ENCODE measurements at places on chromosomes 12 and 14. TPM values are rescaled to one million over a fixed set of nuclear protein-coding genes. Genes with fewer than 3 reads are reported as not detected.

Gene ITFG2
- total RNA-seq, result 42.7 TPM

Gene PROX2
- total RNA-seq, result 0.11 TPM

Gene TAS2R10
- 0.80 TPM for total RNA-seq

Gene CCDC184
- 0.56 TPM for total RNA-seq

Gene KRT71
- 5.5 TPM for total RNA-seq

Gene FOXG1
- total RNA-seq, result not detected

Gene RTN1
- 3.9 TPM for total RNA-seq

Gene FAM181A
- total RNA-seq, result not detected

Gene SPIC
- not detected for total RNA-seq

Gene GPR132
- total RNA-seq, result 0.95 TPM

Gene SIX6
- not detected for total RNA-seq

DNA sequence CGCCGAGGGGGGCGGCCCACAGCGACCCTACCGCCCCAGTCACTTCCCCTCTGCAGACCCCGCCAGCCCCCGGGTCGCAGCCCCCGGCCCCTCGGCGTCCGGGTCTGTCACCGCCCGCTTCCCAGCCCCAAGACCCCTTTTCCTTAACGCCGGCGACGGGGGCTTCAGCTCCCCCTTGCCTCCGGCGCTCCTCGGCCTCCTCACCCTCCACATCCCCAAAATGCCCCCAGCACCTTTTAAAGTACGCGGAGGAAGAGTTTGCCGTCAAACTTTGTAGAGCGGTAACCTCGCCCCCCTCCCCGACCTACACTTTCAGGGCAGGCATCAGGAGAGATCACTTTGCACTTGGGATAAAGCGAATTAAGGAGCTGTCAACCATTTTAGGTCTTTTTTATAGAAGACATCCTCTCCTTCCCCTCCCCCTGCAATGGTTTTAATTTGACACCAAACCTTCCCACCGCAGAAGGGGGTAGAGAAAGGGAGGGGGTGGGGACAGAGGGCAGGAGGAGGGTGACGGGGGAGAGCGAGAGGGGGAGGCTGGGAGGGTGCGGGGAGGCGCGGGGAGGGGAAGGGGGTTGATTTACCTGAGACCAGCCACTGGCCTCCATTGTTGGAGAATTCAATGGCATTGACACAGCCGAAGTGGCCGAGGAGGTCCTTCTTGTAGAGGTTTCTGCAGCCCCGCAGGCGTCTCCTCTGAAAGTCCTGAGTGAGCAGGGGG is 578 bp downstream of the DCAF5 start:
- H3K27ac ChIP-seq, result peak overlapping the region; percentile 94
- H3K4me3 ChIP-seq, result peak overlapping the region; percentile 98
- H3K27me3 ChIP-seq, result no peaks in the 10 kb centered on the region
- H3K4me1 ChIP-seq, result peaks cover 44% of the 10 kb centered on the region

- no peak for DNase-seq
- H3K4me3 ChIP-seq, result no peak overlapping the region
- peaks cover 4% of the 10 kb centered on the region for H3K4me1 ChIP-seq
Observed at GRCh38 chr14:56142314-56142713, 24.1 kb downstream of the PELI2 start.

DNA sequence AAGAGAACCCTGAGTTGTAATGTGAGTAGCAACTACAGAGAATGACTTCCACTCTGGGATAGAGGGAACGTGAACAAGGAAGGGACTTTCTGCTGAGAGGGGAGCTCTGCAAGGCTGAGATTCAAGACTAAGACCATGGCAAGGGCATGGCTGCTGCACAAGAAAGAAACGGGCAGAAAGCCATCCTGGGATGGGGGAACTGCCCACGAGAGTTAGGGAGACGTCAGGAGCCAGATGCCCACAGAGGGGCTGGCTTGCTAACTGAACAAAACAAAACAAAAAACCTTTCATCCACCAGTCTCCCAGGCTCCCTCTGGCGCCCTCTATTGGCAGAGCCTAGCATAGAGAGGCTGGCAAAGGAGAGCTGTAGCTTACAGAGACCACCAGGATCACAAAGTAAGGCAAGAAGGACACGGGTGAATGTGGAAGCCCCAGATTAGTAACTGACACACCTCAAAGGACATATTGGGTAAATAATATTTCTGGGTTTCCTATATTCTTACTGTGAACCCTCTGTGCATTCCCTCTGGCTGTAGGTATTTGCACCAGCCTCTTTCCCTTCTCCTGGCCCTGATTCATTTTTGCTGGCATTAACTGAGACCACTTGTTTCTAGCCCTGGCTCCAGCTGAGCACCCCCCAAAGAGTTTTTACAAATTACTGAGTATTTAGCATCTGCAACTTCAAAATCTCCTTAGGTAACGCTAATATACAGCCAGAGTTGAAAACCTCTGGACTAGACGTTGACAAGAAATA is 338.3 kb downstream of the EMP1 start:
- H3K27me3 ChIP-seq, result peaks cover 3% of the 10 kb centered on the region
- H3K4me3 ChIP-seq, result peak overlapping the region; percentile 27
- H3K27ac ChIP-seq, result no peak overlapping the region
- H3K36me3 ChIP-seq, result no peaks in the 10 kb centered on the region
- DNase-seq, result no peak
- H3K4me1 ChIP-seq, result no peaks in the 10 kb centered on the region

- H3K4me3 ChIP-seq, result peak within 1 kb of the TSS; percentile 65
- no peak for DNase-seq
- peak within 1 kb of the TSS; percentile 92 for H3K27ac ChIP-seq
- H3K27me3 ChIP-seq, result peaks cover 8% of the 10 kb centered on the region
Observed at GRCh38 chr14:25049568-25050268, at the start of gene STXBP6. Gene STXBP6 (minus strand): TSS chr14:25050147. CDS start chr14:24974818, 75,329 bp downstream.

DNA sequence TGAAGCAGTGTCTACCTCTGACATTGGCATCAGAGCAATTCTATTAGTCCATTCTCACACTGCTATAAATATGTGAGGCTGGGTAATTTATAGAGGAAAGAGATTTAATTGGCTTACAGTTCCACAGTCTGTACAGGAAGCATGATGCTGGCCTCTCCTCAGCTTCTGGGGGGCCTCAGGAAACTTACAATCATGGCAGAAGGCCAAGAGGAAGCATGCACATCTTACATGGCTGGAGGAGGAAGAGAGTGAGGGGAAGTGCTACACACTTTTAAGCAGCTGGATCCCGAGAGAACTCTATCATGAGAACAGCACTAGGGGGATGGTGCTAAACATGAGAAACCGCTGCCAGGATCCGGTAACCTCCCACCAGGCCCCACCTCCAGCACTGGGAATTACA is 25.7 kb upstream of the SEL1L start:
- H3K4me1 ChIP-seq, result peaks cover 4% of the 10 kb centered on the region
- no peaks in the 10 kb centered on the region for H3K27me3 ChIP-seq
- no peak for DNase-seq
- no peak overlapping the region for H3K27ac ChIP-seq

DNA sequence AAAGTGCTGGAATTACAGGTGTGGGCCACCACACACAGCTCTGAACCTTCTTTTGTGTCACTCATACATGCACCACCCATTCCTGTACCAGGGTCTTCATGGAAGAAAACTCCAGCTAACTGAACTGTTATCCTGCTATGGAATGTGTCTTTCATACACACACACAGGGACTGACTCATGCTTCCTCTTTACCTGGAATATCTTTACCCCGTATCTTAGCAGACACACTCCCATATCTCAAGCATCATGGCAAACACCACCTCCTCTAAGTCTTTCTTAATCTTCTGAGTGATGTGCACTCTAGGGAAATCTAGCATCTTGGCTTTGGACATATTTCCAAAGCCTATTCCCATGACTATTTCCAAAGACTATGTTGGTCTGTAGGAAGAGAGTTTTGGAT is 35.0 kb upstream of the DTX1 start:
- DNase-seq, result no peak
- H3K36me3 ChIP-seq, result no peaks in the 10 kb centered on the region
- H3K27me3 ChIP-seq, result no peaks in the 10 kb centered on the region
- H3K4me3 ChIP-seq, result no peak overlapping the region

- peak overlapping the region; percentile 90 for H3K27ac ChIP-seq
- peaks cover 92% of the 10 kb centered on the region for H3K4me1 ChIP-seq
- DNase-seq, result no peak
- no peaks in the 10 kb centered on the region for H3K27me3 ChIP-seq
Observed at GRCh38 chr14:105487449-105487985, 831 bp downstream of the CRIP1 start.

DNA sequence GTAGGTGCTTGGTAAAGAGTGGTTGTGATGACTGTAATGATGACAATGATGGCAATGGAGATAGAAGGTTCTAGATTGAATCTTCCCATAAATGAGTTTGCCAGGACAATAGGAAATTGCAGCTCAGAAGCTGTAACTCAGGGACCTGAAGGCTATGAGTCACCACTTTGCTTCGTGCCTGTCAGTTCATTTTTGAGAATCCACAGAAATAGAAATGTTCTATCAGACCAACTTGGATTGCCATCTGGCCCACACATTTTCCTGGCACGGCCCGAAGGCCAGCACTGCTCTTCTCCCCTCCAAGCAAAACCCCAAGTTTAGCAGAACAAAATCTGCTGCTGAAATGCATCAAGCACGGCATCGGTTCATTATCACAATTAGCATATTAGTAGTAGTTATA is 1127.0 kb downstream of the BCL11B start:
- H3K4me1 ChIP-seq, result peaks cover 5% of the 10 kb centered on the region
- no peaks in the 10 kb centered on the region for H3K36me3 ChIP-seq
- DNase-seq, result no peak
- no peak overlapping the region for H3K27ac ChIP-seq

- no peak overlapping the region for H3K4me3 ChIP-seq
- peaks cover 19% of the 10 kb centered on the region for H3K4me1 ChIP-seq
- H3K27me3 ChIP-seq, result no peaks in the 10 kb centered on the region
Observed at GRCh38 chr12:41120211-41120610, 67.9 kb upstream of the PDZRN4 start.

- peaks cover 3% of the 10 kb centered on the region for H3K36me3 ChIP-seq
- H3K4me1 ChIP-seq, result no peaks in the 10 kb centered on the region
- H3K27me3 ChIP-seq, result no peaks in the 10 kb centered on the region
- no peak overlapping the region for H3K4me3 ChIP-seq
- no peak for DNase-seq
Observed at GRCh38 chr14:61042220-61042619, 61.2 kb downstream of the SLC38A6 start.

- H3K4me1 ChIP-seq, result no peaks in the 10 kb centered on the region
- H3K36me3 ChIP-seq, result peaks cover 80% of the 10 kb centered on the region
- H3K27ac ChIP-seq, result no peak overlapping the region
- no peak overlapping the region for H3K4me3 ChIP-seq
- DNase-seq, result no peak
Observed at GRCh38 chr14:31307618-31308017, 100.0 kb upstream of the HECTD1 start.

DNA sequence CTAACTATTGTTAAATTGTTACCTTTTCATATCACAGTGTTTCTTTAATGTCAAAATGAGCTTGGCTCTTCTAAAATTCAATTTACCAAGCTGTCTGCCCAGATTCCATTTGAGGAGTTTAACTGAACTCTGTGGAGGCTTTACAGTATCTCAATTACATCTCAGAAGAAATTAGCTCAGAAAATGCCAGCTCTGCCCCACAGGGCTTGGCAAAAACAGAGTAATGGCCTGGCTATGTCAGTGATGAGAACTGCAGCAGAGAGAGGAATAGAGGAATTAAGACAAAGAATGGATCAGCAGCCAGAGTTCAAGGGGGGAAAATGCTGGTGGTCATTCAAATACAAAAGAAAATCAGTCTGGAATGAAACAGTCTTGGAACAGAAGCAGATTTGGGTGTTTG is 15.8 kb upstream of the TMTC1 start:
- H3K36me3 ChIP-seq, result no peaks in the 10 kb centered on the region
- H3K27ac ChIP-seq, result no peak overlapping the region
- no peaks in the 10 kb centered on the region for H3K27me3 ChIP-seq

- H3K27ac ChIP-seq, result no peak overlapping the region
- DNase-seq, result no peak
- no peaks in the 10 kb centered on the region for H3K36me3 ChIP-seq
- no peaks in the 10 kb centered on the region for H3K4me1 ChIP-seq
- H3K27me3 ChIP-seq, result no peaks in the 10 kb centered on the region
Observed at GRCh38 chr14:41313196-41313595, 293.5 kb upstream of the LRFN5 start.

GRCh38 chr14:71541973-71542690 is 390.1 kb upstream of the RGS6 start:
- H3K27me3 ChIP-seq, result no peaks in the 10 kb centered on the region
- H3K4me1 ChIP-seq, result peaks cover 15% of the 10 kb centered on the region
- no peaks in the 10 kb centered on the region for H3K36me3 ChIP-seq
- no peak overlapping the region for H3K27ac ChIP-seq
- no peak overlapping the region for H3K4me3 ChIP-seq
- DNase-seq, result no peak

- H3K36me3 ChIP-seq, result no peaks in the 10 kb centered on the region
- H3K27me3 ChIP-seq, result no peaks in the 10 kb centered on the region
- peaks cover 44% of the 10 kb centered on the region for H3K4me1 ChIP-seq
- H3K4me3 ChIP-seq, result peak overlapping the region; percentile 84
Observed at GRCh38 chr12:68611094-68611805, 551 bp downstream of the RAP1B start.

GRCh38 chr14:72057701-72058285 is 125.6 kb downstream of the RGS6 start:
- H3K36me3 ChIP-seq, result no peaks in the 10 kb centered on the region
- H3K27ac ChIP-seq, result no peak overlapping the region
- DNase-seq, result no peak

DNA sequence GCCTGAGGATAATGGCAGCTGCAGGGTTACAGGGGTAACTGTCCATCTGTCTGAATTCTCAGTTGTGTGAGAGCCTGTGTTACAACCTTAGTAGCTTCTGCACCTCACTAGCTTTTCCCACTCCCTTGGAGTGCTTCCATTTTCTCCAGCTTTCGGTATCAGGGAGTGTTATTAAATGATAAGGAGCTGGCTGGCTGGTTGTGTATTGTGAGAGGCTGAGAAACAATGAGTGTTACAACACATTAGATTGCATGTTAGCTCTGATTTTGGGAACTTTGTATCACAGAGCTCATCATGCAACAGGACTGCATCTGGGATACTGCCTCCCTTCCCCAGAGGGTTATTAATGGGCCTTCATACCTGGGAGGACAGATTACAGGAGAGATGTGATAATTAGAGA is 723.7 kb downstream of the DIO2 start:
- H3K4me1 ChIP-seq, result no peaks in the 10 kb centered on the region
- H3K36me3 ChIP-seq, result no peaks in the 10 kb centered on the region
- H3K27ac ChIP-seq, result no peak overlapping the region
- DNase-seq, result no peak
- H3K4me3 ChIP-seq, result no peak overlapping the region

- peak; percentile 49 for DNase-seq
- H3K27me3 ChIP-seq, result no peaks in the 10 kb centered on the region
- H3K4me3 ChIP-seq, result no peak overlapping the region
- H3K27ac ChIP-seq, result no peak overlapping the region
- H3K4me1 ChIP-seq, result peaks cover 2% of the 10 kb centered on the region
Observed at GRCh38 chr12:7099290-7099996, 7.2 kb upstream of the C1R start.

GRCh38 chr14:51004352-51004800 is 60.1 kb upstream of the PYGL start:
- DNase-seq, result no peak
- peaks cover 8% of the 10 kb centered on the region for H3K4me1 ChIP-seq
- no peaks in the 10 kb centered on the region for H3K27me3 ChIP-seq
- no peak overlapping the region for H3K4me3 ChIP-seq
- H3K27ac ChIP-seq, result no peak overlapping the region

- no peak for DNase-seq
- no peaks in the 10 kb centered on the region for H3K36me3 ChIP-seq
- peaks cover 3% of the 10 kb centered on the region for H3K27me3 ChIP-seq
- no peak overlapping the region for H3K4me3 ChIP-seq
Observed at GRCh38 chr14:96999654-97000155, 202.5 kb downstream of the VRK1 start.
